Fibroblast of skin of abdomen (primary cell): ENCODE measurements at places on chromosomes 11 and 22.

GRCh38 chr11:120877746-120878365 lies 146.0 kb upstream of the TBCEL start:
- no peak for DNase-seq

GRCh38 chr11:111422494-111423249 lies 43.6 kb upstream of the POU2AF1 start:
- DNase-seq: no peak

DNA sequence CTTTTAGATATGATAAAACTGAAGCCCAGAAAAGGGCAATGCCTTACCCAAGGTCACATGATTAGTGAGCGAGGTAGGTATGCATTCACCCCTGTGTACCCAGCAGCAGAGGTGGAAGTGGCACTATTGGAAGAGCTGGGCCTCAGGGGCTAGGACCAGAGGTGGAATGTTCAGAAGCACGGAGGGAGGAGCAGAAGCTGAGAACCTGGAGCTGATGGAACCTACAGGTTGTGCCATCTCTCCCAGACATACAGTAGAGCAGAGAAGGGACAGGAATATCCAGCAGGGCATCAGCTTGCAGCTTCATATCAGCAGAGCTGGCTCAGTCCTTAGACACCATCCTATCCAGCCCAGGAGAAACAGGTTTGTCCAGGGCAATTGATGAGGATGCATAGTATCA lies 14.6 kb upstream of the FCHSD2 start:
- DNase-seq: no peak

- DNase-seq: peak; percentile 80
Observed at GRCh38 chr11:66936311-66936711, 21.9 kb downstream of the PC start.

GRCh38 chr11:36431429-36432092 lies 78.5 kb downstream of the TRAF6 start:
- DNase-seq: peak; percentile 96
